Cardiac fibroblast (primary cell): ENCODE measurements at places on chromosomes 5 and 9.

DNA sequence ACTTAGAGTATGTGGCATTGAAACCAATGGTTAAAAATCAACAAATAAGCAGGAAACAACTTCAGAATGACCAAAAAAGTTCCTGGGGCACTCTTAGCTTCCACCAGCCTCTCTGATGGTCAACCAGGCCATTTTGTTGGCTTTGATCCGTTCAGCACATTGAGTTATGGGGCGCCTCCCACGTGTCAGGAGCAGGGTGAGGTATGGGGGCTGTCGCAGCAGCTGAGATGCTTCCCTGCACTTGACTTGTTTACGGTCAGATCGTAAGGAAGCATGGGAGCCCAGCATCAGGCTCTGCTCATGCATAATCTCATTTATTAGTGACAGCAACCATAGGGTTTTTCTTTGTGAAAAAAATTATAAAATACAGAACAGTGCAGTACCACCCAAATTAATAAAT is 16.7 kb downstream of the SYK start:
- DNase-seq, result no peak

DNA sequence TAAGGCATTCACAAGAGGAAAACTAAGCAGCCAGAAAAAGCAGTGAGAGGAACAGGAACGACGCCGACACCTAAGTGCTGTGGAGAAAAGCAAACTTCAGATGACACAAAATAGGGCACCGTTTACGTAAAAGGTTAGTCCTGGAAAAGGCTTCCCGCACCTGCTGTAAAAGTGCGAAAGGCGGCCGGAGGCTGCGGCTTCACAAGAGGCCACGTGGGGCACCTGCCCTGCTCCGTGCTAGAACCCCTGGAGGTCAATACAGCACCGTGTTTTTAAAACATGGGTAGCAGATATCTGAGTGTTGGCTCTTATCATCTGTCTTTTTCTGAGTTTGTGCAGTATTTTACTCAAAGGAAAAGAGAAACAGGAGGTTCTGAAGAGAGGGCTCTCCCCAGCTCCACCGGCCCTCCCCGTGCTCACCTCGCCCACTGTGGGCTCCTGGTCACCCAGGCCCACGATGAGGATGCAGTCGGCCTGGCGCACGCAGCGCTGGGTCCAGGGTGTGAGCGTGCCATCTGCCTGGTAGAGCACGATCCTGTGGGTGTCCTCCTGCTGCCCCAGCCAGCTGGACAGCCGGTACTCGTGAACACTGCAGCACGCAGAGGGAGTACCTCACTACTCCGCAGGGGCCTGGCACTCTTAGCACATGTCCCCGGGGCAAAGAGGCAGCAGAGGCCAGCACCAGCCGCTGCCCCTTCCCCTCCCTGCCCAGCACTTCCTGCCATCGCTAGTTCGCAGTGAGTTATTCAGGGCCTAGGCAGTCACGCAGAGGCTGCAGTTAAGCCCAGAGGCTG is 21.0 kb upstream of the NSMF start:
- no peak for DNase-seq

- no peak for DNase-seq
Observed at GRCh38 chr5:6858419-6858818, 145.2 kb downstream of the TENT4A start.

GRCh38 chr5:180611140-180611850 is 20.0 kb upstream of the SCGB3A1 start:
- no peak for DNase-seq

DNA sequence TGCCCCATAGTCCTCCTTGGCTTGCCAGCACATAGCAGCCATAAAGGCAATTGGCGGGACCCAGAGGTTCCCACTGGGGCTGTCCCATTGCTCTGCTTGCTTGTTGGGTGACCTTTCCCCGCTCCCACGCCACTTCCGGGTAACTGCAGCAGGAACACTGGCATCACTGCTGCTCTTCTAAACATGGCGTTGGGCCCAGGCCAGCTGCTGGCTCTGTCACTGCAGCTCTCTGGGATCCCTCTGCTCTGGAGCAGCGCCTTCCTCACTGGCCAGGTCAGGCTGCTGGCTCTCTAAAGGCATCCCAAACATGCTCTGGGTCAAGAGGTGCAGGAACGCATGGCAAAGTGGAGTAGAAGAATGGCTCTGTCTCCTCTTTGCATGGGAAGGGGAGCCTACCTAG is 92.9 kb downstream of the DRD1 start:
- DNase-seq, result no peak

DNA sequence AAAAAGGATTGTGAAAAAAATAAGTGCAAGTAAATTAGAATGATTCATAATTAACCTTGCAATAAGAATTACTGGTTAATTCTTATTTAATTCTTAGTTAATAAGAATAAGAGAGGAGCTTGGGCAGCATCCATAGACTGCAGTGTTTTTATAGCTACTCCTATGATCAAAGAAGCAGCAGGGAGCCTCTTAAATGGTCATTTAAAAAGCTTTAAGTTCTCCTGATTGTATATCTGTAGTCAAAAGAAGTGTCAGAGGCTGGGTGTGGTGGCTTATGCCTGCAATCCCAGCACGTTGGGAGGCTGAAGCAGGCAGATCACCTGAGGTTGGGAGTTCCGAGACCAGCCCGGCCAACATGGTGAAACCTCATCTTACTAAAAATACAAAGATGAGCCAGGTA is 14.4 kb downstream of the ACER2 start:
- no peak for DNase-seq

DNA sequence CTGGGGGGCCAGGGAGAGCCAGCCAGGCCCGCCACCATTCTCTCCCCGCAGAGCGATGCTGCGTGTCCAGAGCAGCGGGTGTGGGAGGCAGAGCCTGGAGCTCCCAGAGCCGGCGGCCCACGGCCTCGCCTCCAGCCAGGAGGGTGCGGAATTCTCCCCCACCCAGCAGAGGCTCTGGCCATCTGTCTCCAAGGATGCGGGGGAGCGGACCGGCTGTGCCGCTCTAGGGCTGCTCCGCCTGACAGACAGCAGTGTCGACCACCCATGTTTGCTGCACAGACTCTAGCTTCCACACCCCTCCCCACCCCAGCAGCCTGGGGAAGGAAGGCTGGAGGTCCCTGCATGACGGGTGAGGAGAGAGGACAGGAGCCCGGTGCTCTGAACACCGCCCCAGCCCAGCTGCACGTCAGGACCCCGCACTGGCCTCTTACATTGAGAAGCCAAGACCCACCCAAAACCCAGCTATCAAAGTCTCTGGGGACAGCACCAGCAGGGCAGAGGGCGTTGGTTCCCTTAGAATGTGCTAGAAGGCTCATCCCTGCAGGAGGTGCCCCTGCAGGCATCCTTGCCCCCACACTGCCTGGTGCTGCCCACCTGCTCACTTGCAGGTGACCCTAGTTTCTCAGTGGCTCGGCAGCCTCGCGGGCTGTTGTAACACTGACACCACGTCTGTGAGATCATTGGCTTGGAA is 29.7 kb upstream of the FCN1 start:
- no peak for DNase-seq

DNA sequence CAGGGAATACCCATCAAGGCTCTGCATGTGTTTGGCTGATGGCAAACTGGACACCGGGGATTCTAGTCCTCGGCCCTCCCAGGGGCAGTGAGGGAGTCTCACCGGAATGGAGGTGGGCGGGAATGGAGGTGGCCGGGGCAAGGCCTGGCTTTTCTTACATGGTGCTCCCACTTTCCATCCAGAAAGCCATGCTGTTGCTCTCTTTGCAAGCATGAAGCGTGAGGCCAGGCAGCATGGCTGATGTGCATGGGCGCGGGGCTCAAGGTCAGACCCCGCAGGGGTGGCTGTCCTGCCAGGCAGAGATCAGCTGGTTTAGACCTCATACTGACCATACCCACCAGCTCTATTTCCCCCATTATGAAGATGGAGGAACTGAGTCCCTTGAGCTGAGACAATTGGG is 108.0 kb upstream of the PHYKPL start:
- DNase-seq, result no peak

DNA sequence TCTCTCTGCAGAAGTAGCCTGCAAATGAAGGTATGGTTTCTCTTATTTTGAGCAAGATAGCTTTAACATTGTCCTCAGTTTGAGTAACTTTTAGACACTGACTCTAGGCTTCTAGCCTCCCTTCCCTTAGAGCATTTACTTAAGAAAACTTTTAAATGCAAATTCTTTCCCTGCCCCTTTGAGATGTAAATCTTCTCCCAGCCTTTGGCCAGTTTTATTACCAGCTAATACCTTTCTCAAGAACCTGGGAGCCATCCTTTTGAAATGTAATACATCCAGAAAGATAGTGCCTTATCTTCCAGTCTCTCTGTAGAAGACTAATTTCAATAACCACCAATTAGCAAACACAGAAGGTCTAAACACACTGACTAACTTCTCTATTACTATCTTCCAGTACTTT is 688.9 kb upstream of the CDH9 start:
- DNase-seq, result no peak

- no peak for DNase-seq
Observed at GRCh38 chr5:149177911-149178565, 36.7 kb downstream of the ABLIM3 start.

DNA sequence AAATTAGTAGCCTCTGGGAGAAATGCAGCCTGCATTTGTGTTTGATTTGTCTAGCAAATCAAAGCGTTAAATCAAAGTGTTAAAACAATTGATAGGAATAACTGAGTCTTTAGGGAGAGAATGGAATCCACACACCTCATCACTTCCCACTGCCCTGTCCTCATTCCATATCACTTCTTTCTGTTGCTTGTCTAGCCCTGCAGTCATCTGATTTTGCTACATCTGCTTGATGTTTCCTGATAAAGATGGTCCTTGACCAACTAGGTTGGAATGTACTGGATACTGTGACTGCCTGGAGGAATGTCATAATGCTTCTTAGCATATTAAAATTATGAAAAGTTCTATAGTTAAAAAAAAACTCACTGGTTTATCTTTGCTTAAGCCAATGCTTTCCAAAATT is 119.9 kb downstream of the DOCK2 start:
- no peak for DNase-seq

DNA sequence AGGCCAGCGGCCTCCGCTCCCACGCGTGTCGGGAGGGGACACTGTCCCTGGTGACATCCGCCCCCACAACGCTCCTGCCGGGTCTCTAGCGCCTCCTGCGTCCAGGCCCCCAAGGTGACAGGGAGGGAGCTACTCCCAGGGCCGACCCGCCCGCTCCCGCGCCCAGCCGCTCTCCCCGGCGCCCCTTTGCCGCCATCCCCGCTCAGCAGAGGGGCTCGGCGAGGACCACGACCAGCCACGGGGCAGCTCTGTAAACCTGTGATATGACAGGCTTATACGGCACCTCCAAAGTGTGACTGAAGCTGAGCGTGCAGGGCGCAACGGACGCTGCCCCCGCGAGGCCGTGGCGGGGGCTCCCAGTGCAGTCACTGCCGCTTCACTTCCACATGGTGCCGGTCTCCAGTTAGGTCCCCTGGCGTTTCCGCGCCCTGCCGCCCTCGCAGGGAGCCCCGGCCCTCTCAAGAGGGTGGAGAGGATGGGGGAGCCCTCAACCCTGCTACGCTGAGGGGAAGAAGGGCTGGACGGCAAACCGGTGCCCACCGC is 978 bp upstream of the ADCY2 start:
- DNase-seq, result no peak

- peak; percentile 37 for DNase-seq
Observed at GRCh38 chr5:149040421-149040820, 22.4 kb downstream of the SH3TC2 start.

DNA sequence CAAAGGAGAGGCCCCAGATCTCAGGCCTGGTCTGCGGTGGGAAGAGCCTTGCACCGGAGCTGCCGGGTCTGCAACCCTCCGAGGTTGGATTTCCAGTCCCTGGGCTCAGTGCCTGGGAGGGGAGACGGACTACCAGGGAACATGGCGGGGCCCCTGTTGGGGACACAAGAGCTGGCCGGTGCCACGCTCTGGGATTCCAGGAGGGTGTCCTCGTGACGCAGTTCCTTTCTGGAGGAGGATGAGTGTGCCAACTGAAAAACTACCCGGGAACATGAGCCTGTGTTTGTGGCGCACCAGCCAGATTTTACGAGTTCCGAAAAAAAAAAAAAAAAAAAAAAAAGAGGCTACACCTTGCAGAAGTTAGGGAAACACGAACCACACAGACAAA is 9.0 kb downstream of the NRARP start:
- no peak for DNase-seq

GRCh38 chr9:116662646-116663310 is 24.3 kb upstream of the TRIM32 start:
- peak; percentile 23 for DNase-seq

DNA sequence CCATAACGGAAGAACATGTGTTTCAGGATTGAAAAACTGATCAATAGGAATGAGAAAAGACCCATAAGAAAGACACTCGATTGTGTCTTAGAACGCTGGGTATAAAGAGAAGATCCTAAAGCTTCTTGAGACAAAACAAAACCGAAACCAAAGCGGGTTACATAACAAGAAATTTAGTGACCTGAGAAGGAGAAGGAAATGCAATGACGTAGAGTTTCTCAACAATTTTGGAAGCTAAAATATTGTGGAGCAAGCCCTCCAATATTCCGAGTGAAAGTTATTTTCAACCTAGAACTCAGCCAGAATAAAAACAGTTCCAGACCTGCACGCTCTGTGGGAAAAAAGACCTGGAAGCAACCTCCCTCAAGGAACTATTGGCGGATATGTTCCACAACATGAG is 81.9 kb upstream of the FREM1 start:
- no peak for DNase-seq

GRCh38 chr5:136242136-136242535 is 49.2 kb upstream of the SMIM32 start:
- DNase-seq, result no peak

DNA sequence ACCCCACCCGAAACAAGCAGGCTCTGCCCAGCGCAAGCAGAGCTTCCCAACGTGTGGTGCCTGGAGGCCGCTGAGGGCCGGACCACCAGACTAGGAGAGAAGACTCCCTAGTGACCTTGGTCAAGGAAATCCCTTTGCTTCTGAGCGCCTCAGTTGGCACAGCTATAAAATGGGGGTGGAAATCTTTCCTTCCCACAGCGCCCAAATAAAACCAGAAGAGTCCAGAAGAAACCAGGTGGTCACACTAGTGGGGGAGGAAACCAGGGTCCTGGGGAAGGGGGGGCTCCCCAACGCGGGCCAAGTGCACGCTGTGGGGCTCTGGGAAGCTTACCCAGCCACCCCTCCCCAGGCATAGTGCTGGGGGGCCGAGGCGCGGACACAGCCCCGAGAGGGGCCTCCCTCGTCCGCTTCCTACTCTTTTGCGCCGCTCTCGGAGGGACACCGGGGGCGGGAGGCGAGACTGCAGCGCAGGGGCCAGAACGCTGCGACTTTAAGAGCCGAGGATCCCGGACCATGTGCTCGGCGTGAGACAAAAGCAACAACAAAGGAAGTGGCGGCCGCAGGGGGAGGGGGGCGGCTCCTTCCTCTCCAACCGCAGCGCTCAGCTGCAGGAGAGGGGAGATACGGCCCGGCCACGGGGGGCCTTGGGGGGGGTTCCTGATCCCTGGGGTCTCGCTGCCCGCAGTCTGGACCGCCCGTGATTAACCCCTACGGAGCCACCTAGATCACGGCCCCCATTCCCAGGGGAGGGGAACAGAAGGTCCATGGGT is 885 bp downstream of the RNF44 start:
- peak; percentile 83 for DNase-seq
